Effector memory CD4-positive, alpha-beta T cell (primary cell): ENCODE measurements at places on chromosomes 5 and 9.

DNA sequence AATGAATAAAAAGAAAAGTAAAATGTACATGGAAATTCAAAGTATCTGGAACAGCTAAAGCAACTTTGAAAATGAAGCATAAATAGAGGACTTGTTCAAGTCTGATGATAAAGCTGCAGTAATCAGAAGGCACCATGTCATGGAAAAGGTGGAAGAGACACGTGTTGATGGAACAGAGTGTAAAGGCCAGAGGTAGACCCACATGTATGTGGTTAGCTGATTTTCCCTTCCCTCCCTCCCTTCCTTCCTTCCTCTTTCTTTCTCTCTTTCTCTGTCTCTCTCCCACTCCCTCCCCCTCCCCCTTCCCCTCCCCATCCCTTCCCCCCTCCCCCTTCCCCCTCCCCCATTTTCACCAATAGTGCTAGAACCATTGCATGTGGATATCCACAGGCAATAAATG is 58.7 kb upstream of the FCN1 start:
- DNase-seq = no peak

GRCh38 chr5:62596096-62596495 is 17.5 kb downstream of the LRRC70 start:
- DNase-seq = no peak

- DNase-seq = no peak
These were observed 2.3 kb downstream of the HAPLN1 start for GRCh38 chr5:83718195-83718825.

DNA sequence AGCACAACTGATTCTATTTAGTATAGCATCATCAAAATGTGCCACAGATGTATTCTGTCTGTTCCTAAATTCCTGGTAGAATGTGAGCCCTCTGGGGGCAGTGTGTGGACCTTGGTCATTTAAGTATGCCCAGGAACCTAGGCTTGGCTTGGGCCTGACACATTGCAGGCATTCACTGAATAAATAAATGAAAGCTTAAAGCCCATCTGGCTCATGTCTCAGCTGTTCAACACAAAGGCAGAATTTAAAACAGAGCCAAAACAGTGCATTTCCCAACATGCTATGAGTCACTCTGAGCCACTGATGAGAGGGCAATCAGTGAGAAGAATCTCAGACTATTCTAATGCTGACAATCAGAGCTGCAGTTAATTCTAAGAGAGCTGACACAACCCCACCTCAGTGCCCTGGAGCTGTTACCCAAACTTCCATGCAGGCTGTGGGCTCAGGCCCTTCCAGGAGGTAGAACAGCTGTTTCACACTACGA is 8.1 kb downstream of the FAM193B start:
- no peak for DNase-seq

DNA sequence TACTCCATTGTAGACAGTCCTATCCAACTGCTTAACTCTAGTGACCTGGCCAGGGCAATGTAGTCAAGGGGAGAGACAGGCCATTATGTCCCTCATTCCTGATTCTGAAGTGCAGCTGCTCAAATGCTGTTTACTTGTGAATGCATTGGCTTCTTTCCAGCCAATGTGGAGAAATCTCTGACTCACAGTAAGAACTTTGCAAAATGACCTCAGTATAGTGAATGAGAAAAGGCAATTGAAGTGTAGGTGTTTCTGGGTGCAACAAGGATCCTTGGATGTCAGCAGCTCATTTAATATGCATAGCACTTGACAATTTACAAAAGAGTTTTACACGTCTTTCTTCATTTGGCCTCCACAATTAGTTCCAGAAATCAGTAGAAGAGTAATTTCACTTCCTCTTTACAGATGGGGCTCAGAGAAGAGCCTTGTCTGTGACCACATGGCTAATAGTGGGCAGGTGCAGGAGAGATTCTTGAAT is 367.2 kb downstream of the OSTF1 start:
- DNase-seq = no peak

DNA sequence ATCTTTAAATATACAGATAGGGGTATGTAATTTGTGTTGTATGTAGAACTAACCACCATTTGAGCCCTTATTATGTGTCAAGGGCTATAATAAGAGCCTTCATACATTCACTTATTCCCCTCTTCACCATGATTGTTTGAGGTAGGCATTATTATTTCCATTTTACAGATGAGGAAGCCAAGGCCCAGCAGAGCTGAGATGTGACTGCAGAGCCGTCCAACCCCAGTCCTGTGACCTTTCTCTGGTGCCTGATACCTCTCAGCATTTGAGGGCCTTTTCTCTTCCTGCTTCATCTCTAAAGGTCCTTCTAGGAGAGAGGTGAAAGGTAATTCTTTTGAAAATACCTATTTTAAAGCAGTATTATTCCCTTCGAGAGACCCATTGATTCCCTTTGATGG is 37.3 kb downstream of the PIP5K1B start:
- no peak for DNase-seq

DNA sequence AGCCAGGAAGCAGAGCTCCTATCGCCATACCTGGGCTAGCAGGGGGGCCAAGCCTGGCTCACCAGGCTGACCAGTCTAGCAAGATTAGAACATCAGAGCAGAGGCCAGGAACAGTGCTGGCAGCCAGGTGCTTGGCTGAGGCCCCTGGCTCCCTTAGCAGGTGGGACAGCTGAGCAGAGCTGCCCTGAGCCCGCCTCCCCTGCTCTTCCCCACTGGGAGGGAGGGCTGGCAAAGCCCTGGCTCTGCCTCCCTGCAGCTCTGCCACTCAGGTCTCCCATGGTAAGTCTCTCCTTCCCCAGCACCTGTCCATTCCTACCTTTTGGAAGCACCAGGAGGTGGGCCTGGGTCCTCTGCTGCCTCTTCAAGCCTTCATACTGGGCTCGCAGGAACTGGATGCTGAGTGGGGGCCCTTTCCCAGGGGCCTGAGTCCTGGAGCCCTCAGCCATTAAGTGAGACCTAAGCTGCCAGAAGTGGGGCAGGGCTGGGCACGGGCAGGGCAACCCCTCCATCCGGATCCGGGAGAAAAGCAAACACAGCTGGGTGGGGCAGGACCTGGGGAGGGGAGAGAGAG is 803 bp downstream of the C9orf152 start:
- no peak for DNase-seq

GRCh38 chr9:123679330-123679987 is 250.5 kb downstream of the DENND1A start:
- DNase-seq = no peak

DNA sequence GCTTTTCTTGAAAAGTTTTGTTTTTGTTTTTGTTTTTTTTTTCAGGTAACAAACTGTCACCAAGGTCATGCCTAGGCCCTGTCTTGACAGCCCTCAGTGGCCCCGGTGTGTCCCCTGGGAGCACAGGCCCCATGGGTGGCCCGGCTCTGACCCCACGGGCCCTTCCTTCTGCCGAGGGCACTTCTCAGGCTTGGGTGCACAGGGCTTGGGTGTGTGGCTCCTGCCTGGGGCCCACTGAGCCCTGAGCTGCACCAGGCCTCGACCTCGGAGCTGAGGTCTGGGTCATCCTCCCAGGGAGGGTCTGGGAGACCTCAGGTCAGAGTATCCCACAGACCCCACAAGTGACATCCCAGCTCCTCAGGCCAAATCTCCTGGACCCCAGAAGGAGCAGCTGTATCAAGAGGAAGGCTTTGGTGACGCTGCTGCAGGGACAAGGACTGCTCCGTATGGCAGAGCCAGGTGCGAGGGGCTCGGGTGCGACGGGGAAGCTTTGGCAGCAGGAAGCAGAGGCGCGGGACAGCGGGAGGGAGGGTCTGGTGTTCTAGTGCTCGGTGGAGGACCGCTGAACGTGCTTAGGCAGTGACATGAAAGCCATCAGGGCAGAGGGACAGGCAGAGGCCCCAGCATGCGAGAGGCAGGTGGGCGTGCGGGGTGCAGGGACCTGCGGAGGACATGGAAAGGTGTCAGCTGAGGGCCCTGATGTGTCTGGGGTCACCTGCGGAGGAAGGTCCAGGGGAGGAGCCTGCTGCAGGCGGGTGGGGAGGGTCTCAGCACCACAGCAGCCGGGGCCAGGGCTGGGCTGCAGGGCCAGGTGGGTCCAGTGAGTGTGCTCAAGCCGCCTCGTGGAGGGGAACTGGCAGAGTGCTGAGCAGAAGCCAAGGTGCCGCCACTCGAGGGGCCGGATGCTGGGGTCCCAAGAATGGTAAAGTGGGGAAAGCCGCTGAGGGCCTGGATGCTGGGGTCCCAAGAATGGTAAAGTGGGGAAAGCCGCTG is 18.4 kb upstream of the SLC9A3 start:
- DNase-seq = no peak

DNA sequence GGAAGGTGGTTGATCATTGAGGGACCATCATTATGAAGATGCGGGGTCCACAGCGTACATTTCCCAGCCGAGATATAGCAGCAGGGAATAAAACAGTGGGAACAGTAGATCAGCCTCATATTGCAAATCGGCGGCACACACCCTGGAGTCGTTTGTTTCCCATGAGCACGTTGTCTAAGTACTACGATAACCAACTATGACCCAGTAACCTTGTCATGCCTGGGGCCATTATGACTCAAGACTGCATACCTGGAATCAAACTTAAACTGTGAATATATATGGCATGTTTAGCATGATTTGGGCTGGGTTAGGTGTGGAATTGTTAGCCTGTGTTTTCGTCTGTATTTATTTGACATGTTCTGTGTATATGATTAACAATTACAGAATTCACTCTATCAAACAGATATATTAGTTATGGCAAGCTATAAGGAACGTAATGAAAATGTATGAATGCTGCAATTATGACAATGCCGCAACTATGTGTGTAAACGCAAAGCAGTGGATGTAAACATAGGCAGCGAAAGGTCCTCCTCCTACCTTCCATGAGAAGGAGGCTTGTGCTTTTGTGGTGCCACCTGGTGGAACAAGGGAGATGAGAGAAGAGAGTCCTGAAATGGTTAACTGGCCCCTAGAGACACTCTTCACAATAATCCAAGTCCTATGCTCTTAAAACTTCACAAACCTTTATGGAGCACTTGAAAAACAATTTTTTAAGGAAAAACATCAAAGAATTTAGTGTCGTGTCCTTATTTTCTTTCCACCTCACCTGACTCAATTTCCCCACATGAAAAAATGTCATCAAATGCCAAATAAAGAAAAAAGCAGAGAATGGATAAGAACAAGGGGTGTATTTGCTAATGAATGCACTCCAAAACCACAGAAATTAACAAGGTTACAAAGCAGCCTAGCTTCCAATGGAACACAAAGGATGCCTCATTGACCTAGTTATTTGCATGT is 47.1 kb downstream of the SEMA5A start:
- no peak for DNase-seq

DNA sequence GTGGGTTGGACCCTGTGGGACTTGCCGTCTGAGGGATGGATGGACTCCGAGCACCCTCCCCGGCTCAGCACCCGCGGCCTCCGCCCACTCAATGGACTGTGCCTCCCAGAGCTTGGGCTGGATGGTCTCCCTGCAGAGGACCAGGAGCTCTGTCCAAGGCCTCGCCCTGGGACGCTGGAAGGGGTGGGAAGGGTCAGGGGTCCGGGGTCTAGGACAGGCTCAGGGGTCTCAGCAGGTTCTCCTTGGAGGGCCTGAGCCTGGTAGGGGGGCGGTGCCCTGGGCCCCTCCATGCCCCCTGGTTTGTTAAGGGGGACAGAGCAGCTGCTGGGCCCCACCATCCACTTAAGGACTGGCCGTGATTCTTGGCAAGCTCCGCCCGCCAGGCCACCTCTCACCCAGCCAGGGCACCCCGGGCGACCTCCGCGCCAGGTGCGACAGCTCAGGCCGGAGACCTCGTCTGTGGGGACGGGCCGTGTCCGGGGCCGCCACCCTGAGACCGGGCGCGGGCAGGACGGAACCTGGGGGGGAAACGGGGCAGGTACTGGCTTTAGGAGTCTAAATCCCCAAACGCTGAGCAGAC is 29.2 kb downstream of the EXOC3 start:
- no peak for DNase-seq

GRCh38 chr9:131382850-131383729 is 10.8 kb upstream of the PRRC2B start:
- no peak for DNase-seq

DNA sequence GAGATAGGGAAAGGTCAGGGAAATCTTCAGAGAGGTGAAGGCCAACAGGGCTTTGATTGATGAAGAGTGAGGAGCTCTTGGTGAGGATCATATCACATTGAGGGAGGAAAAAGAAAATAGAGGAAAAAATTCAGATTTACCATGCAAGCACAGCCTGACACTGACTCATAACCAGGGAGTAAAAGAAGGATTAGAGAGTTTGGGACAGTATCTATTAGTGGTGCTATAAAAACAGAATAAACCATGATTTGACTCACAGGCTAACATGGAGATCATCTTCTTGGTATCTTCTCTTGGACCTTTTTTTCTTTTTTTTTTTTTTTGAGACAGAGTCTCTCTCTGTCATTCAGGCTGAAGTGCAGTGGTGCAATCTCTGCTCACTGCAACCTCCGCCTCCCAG is 44.4 kb downstream of the MUSK start:
- no peak for DNase-seq
